Common myeloid progenitor, CD34-positive (primary cell): ENCODE measurements at places on chromosomes 1 and 21.
A peak's percentile ranks its signal among the peaks of the same experiment; 100 is the strongest.

DNA sequence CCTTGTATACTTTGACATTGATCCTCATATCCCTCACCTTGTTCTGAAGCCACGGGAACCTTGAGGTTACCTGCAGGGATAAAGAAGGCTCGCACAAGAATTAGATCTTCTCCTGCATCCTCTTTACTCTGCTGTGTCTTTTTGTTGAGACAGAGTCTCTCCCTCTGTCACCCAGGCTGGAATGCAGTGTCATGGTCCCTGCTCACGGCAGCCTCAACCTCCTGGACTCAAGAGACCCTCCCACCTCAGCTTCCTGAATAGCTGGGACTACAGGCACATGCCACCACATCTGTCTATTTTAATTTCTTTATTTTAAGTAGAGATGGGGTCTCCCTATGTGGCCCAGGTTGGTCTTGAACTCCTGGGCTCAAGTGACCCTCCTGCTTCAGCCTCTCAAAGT lies 134.7 kb downstream of the PTPRC start:
- peak; percentile 64 for DNase-seq

DNA sequence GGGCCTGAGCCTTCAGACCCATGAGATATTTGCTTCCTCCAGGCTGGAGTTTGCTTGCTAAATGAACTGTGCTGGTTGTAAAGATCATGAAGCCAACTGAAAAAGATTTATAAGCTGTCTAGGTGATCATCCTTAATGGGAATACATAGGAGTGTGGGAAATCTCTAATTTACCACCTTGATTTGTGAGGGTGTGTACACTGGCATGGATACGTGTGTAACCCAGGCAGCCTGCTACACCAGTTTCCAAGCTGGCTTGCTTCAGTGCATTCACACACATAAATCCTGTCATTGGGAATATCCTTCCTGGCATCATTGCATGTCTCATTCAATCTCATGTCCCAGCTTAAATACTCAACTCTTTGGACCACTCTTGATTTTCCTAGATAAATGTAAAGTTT lies 57.6 kb upstream of the GNG12 start:
- DNase-seq: no peak

- no peak for DNase-seq
These were observed 72.2 kb upstream of the KRTAP19-8 start for GRCh38 chr21:31110430-31110829.

DNA sequence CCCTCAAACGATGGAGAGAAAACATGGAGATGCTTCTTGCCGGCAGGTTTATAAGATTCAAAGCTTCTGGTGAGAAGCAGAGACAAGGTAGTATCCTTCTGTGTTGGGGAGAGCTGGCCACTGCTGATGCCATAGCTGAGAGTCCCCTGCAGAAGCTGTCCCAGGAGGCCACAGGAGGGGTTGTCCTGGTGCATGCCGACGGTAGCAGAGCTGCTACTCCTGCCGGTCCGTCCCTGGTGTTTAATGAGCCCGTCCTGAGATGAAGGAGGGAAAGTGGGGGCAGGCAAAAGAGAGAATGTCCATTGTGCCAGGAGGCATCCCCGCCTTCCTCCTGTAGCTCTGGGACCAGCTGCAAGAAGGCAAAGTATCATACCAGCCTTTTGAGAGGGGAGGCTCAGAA lies 10.4 kb upstream of the C2CD2 start:
- DNase-seq: no peak

DNA sequence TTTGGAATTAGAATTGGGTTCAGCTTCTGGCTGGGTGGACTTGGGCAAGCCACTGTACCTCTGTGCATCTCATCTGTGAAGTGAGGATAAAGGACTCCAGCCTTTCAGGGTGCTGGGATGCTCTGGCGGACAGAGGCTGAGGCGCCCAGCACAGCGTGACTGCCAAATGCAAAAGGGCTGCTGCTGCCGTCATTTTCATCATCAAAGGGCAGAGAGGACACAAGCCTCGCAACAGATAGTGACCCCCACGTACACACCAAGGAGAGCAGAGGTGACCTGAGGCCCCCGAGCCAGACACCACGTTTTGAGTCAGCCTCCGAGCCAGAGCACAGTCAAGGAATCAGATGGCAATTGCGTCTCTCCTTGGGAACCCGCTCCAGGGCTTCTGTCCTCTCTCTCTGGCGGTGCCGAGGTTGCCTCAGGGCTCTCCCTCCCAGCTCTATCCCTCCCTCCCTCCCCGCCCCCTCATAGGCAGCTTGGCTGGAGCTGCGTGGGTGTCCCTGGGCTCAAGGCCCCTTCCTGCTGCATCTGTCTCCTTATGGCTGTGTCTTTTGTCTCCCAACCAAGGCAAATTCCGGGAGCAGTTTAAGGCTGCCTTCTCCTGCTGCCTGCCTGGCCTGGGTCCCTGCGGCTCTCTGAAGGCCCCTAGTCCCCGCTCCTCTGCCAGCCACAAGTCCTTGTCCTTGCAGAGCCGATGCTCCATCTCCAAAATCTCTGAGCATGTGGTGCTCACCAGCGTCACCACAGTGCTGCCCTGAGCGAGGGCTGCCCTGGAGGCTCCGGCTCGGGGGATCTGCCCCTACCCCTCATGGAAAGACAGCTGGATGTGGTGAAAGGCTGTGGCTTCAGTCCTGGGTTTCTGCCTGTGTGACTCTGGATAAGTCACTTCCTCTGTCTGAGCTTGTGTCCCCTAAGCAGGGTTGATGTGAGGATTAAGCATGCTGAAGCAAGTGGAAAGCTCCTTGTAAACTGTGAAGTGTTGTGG lies 9.0 kb downstream of the HCRTR1 start:
- no peak for DNase-seq

DNA sequence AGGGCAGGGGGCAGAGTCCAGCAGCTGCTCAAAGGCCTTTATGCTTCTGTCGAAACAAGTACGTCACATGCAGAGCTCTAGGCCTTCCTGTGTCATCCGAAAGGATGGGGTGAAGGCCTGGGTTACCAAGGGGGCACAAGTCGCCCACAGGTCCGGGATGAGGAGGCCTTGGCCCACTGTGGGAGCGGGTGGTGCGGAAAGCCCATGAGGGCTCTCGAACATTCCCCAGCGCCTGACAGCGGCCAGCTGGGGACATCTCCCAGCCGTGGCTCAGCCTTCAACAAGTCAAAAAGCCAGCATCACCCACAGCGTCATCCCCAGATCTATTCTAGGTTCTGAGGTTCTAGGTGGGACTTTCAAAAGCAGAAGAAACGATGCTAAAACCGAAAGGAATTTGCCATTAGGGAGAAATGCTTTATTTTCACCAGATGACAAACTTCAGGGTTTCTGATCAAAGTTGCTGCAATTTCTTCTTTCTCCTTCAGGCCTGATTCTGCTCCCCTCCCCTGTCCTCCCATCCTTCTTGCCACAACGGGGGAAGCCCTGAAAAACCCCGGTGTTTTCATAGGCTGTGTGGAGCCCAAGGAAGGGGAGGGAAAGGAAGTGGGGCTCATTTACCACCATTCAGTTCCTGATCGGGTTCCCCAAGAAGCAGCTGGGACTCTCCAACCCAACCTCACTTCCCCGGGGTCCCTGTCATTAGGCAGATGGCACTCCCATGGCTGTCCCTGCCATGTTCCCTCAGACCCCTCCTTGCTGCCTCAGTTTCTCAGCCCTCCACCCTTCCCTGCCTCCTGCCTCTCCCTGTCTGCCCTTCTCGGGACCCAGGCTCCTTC lies 17.6 kb downstream of the GPR137B start:
- peak; percentile 24 for DNase-seq

DNA sequence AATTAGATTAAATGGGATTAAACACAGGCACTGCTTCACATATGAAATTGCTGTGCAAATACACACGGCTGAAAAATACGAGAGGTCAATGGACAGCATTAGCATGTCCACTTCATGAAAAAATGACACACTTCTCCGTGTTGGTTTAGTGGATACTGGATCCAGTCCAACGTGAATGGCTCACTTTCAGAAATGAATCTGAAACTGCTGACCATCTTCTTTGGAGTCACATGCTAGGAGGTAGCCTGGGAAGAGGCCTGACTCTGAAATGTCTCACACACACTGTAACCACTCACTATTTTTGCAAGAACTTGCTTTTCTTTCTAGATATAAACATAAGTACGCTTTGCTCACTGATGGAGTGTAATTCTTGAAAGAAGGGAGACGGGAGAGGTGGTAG lies 127.3 kb downstream of the HLCS start:
- no peak for DNase-seq

DNA sequence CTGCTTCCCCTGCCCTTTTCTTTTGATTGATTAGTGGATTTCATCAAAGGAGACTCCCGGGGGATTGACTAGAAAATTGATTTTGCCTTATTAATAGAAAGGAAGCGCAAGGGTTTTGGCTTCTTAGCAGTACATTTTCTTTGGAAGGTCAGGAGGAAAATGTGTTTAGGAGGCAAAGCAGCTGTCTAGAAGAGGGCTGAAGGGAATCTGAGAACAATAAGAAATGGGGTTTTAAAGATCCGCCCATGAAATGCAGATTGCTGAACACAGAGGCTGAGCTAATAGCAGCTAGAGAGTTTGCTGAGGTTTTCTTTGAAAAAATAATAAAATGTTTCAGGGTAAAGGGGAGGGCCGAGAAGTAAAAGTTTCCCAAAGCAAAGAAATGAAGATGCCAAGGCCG lies 4.9 kb downstream of the SERTAD4 start:
- no peak for DNase-seq

DNA sequence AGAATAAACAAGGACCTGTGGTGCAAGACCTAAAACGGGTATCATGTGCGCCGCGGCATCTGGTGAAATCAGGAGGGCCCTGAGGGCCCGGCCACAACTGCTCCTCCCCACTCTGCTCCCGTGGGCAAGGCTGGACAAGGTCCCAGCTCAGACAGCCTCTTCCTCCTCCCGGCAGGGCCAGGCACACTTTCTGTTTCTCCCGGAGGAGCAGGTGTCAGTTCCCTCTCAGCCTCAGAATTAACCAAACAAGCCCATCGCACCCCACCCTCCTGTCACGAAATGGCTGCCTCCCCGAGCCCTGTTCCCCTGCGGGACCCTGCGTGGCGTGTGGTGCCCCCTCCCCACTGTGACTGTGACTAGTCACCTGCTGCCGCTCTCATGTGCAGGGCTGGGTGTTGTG lies 15.2 kb downstream of the PTTG1IP start:
- no peak for DNase-seq

DNA sequence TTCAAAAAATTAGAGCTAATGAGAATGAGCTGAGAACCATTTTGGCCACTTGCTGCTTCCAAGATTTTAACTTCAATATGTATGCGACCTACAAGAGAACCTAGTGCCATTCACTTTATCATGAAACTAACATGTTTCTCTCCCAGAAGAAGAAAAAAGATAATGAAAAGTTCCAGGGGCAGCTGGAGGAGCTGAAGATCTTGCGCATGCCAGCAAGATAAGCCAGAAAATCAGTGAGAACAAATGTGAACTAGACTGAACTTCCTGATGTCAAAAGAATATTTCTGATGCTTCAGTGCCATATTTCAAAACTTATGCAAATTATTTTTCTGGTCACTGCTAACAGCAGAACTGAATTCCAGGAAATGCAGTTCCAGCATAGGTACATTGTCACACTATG lies 1265.1 kb downstream of the BRINP3 start:
- no peak for DNase-seq

- DNase-seq: no peak
These were observed 4.2 kb upstream of the IBA57 start for GRCh38 chr1:228161362-228161761.

- DNase-seq: no peak
These were observed 56.5 kb upstream of the ST6GALNAC3 start for GRCh38 chr1:76018045-76018444.

DNA sequence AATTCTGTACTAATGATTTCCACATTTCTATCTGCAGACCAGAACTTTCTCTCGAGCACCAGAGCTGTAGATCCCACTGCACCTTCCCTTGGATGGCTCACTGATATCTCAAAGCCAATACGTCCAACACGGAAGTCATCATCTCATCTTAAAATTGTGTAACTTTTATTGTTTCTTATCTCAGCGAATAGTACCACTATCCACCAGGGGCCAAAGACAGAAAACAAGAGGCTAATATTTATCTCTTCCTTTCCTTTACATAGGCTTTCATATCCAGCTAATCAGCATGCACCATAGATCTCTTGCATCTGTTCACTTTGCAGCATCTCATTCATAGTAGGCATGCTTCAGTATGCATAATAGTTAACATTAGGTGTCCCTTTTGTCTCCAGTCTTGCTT lies 303.6 kb downstream of the PTPRC start:
- no peak for DNase-seq

- no peak for DNase-seq
These were observed 1.5 kb downstream of the PIGC start for GRCh38 chr1:172442404-172442803.

- DNase-seq: no peak
These were observed 14.1 kb upstream of the A3GALT2 start for GRCh38 chr1:33335020-33335419.

- no peak for DNase-seq
These were observed 132.7 kb downstream of the CCDC185 start for GRCh38 chr1:223525957-223526356.

GRCh38 chr1:37764414-37764825 lies 500 bp downstream of the EPHA10 start:
- DNase-seq: peak; percentile 75

DNA sequence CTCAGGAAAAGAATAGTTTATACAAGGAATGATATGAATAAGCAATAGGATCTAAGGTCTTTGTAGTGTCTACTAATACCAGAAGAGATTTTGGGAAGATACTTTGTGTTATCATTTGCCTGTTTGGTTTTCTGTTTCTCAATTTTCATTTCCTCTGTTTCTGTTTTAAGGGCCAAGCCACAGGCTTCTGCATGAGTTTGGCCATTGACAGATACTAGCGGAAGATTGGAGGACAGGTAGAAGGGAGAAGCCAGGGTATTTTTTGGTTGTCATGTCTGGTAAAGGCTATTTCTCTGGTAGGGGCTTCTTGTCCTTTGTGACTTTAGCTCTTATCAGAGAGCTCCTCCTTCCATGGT lies 51.4 kb downstream of the HS2ST1 start:
- no peak for DNase-seq

DNA sequence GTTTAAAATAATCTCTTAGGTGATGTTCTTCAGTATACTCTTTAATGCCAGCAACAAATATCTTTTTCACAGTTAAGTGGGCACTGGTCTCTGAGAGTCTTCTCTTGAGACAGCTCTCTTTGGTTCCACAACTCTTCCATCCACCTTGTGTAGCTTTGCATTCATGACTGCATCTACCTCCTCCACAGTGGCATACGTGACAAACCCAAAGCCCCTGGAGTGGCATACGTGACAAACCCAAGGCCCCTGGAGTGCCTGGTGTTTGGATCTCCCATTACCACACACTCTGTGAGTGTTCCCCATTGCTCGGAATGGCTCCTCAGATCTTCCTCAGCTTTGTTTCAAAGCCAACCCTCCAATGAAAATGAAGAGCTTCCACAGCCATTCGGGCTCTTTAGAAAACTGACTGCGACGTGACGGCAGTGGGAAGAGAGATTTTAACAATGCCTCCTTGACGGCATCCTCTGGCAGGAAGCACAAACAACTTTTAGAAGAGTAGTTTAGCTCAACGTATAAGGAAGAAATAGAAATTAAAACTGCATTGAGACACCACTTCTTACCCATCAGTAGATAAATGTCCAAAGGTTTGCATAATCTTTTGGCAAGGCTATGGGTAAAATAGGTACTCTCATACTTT lies 45.8 kb downstream of the SLC30A7 start:
- DNase-seq: no peak

DNA sequence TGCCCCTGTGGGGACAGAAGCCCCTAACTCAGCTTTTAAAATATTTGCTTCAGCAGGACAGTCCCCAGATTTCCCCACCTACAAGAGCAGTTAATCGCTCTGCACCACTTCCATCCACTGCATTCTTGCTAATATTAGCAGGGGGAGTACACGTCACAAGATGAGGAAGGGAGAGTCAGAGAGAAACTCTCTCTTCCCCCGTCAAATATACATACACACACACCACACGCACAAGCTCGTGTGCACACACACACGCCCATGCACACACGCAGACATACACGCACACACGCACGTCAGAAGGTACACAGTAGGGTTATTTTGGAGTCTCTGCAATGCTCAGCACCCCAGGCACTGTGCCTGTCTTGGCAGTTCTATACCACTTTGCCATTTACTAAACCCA lies 2.1 kb downstream of the CLCA1 start:
- DNase-seq: no peak
